ENCODE measurements at places on chromosomes 6 and 20.

- no peak for DNase-seq
Observed at GRCh38 chr20:19554666-19555065, 203.4 kb upstream of the RIN2 start.

- no peak for DNase-seq
Observed at GRCh38 chr6:86042214-86042613, 399.5 kb upstream of the SYNCRIP start.

DNA sequence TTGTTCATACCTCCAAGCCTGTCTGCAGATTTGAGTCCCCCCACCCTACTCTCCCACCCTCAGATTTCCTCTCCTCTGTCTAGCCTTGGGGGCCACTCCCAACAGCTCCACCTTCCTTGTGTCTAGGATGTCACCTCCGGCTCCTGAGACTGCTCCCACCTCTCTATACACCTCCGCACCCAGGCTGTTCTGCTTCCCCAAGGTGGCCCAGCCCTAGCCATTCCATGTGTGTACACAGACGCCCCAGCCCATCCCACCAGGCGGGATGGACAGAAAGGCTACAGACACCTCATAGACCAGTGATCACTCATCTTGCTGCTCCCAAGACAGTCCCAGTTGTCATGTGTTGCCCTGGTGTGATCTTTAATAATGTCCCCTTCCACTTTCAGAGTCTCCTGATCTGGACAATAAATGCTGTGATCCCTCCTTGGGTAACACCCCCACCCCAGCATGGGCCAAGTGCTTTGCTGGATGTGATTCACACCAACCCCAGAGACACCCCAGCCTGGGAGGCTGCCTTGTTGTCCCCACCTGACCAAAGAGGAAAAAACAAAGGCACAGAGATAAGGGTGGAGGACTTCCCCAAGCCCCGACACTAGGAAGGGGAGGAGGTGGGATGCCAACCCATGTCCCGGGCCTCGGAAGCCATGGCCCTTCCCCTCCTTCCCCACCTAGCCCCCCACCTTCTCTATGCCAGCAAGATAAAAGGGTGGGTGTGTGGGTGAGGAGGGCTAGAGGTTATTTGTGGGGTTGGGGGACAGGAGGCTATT lies 36.1 kb downstream of the MDFI start:
- no peak for DNase-seq

- DNase-seq: no peak
Observed at GRCh38 chr6:6494677-6495076, 93.8 kb upstream of the LY86 start.

GRCh38 chr6:112096901-112097300 lies 9.5 kb downstream of the FAM229B start:
- DNase-seq: no peak

GRCh38 chr6:2116496-2116895 lies 128.9 kb downstream of the GMDS start:
- DNase-seq: no peak

- no peak for DNase-seq
Observed at GRCh38 chr6:63856271-63856670, 220.7 kb downstream of the PHF3 start.

DNA sequence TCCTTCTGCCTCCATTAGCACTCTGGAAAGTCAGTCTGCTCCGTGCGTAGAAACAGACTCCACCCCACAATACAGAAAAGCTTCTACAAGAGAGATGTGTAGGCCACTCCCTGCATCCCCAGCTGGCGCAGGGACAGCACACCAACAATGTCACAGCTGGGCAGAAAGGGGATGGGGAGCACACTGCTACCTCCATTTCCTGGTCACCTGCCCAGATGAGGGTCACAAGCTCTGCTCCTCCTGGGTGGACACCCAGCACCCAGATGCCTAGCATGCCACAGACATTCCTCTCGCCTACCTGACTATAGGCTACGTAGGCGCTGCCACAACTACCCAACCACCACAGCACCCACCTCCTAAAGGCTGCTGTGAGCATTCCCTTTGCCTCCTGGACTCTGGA lies 12.2 kb downstream of the BEND3 start:
- no peak for DNase-seq

- DNase-seq: no peak
Observed at GRCh38 chr6:24397631-24398030, 5.1 kb upstream of the MRS2 start.

- no peak for DNase-seq
Observed at GRCh38 chr6:12113190-12113577, 101.1 kb downstream of the HIVEP1 start.

DNA sequence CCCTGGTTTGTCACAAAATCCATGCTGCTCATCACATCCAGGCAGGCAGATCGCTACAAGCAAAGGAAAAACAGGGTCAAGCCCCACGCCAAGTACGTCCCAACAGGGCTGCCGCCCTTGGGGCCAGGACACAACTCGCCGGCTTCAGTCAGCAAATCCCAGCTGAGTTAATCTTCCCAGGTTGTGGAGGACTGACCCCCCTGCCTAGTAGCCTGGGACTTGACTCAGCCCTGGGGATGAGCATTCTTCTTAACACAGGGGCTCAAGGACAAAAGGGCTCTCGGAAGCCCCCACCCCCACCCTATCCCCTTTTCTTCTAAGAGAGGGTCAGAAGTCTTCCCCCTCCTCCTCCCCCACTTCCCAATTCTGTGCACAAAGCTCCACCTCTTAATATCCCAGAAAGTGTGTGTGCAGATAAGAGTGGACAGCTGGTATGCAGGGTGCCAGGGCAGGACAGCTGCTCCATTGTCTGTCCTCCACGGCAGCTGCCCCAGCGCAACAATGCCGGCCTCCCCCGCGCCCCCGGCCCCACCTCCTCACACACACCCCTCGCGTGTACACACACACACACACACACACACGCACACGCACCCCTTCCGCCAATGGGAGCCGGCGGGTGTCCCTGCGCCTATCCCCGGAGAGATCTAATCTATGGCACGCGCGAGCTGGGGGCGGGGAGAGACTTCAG lies 4.5 kb downstream of the DLL1 start:
- DNase-seq: no peak

GRCh38 chr6:12331951-12332749 lies 42.0 kb downstream of the EDN1 start:
- no peak for DNase-seq

DNA sequence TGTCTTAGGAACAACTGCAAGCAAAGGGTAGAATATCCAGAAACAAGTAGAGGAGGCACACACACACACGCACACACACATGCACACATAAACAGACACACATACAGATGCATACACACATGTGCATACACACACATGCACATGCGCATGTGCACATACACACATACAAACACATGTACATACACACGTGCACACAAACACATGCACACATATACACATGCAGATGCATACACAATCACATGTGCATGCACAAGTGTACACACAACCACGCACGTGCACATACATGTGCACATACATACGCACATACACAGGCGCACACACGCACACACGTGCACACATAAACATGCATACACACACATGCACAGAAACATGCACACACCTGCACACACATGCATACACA lies 206.5 kb upstream of the OPRM1 start:
- DNase-seq: no peak

DNA sequence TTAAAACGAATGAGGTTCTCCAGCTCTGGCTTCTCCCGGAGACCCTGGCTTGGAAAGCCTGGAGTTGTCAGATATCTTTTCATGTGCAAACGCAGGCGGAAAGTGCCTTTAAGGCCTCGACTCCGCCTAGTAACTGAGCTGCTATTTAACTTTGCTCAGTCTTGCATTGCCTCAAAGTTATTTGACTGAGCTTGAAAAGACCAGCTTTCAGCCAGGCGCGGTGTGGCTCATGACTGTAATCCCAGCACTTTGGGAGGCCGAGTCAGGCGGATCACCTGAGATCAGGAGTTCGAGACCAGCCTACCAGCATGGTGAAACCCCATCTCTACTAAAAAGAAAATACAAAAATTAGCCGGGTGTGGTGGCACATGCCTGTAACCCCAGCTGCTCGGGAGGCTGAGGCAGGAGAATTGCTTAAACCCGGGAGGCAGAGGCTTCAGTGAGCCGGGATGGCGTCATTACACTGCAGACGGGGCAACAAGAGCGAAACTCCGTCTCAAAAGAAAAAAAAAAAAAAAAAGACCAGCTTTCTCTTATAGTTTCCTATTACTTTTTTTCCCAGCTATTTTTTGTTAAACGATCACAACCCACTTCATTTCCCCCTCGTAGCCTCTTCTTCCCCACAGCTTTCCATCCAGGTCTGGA lies 1.9 kb downstream of the GCNT2 start:
- DNase-seq: no peak
